CD4-positive, alpha-beta T cell treated with Interleukin-1 beta for 1 hour (primary cell): ENCODE measurements at places on chromosomes 1 and 21.

DNA sequence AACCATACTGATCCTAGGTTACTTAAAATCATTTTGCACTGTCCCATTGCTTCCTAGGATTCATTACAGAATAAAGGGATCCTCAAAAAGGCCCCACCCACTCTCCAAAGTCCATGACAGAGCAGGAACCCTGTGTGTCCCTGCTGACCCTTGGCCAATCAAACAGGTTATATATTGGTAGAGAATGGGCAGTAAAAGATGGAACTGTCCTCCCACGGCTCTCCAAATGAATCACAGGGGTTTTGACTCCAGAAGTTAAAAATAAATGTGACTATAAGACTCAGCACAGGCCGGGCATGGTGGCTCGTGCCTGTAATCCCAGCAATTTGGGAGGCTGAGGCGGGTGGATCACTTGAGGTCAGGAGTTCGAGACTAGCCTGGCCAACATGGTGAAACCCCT lies 65.5 kb downstream of the ACOT7 start:
- DNase-seq, result no peak

GRCh38 chr1:201818971-201819750 lies 9.8 kb upstream of the IPO9 start:
- DNase-seq, result no peak

- DNase-seq, result no peak
Observed at GRCh38 chr21:45192332-45192731, 95.4 kb downstream of the POFUT2 start.

GRCh38 chr21:36654796-36655325 lies 44.1 kb upstream of the SIM2 start:
- no peak for DNase-seq

- no peak for DNase-seq
Observed at GRCh38 chr1:101388904-101389546, 152.2 kb downstream of the S1PR1 start.

DNA sequence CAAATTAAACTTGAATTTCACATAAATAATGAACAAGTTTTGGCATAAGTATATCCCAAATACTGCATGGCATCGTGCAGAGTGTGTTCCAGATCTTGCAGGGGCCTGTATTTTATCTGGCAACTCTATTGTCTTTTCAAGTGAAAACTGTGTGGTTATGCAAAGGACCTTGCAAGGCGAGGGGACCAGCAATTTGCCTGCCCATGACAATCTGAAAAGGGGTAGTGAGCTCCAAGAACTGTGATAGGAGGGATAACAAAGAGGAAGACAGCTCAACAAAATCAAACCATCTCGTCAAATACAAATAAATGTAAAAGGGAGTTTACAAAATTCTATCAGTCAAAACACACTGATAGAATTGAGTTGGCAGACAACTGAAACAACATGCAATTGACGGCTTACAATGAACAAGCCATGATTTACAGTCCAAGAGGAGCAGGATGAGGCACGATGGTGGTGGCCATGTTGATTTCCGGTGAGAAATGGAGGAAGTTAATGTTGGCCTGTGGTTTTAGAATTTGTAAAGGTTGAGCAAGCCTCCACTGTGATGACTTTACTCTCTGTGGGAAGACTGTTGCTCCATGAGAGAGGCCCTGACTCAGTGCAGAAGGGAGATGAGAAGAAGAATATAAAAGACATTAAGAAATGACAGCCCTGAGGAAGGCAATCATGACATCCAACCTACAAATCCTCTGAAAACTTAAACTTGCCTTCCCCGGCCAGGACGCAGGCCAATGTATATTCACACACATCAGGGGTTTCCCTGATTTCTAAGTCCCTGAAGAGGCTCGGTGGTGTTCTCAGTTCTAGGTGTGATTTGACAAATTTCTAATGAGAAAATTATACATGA lies 132.2 kb downstream of the ADSS2 start:
- DNase-seq, result peak; percentile 56

DNA sequence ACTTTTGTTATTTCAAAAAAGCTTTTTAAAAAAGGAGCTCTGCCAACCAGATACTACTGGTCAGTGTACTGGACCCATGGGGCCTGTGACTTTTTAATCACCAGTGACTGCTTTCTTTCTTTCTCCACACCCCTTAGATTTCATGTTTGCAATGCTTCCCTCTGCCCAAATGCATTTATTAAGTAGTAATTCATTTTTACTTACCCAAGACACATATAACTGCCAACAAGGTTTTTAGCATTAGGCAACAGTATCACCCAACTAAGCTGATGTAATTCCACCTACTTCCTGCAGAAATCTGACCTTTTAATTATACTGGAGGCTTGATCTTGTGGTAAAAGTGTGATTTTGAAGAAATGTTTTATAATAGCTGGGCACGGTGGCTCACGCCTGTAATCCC lies 12.5 kb downstream of the MECR start:
- no peak for DNase-seq

DNA sequence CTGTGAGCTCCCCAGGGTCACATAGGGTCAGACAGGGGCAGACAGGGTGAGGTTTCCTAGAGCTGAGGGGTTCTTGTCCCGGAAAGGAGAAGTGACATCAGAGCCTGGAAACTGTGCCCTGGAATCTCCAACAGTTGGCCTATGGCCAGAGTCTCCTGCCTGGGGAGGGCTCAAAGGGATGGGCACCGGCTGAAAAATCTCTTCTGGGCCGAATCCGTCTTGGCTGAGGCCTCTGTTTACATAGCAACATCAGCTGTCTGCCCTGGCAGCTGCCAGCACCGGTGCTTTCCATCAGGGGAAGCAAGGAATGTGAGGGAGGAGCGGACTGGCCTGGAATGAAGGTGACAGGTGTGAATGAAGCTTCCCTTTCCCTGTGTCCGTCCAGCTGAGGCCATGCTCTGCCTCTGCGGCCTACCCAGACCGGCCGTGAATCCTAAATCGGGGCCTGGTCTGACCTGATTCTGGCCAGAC lies 30.7 kb downstream of the VASH2 start:
- DNase-seq, result no peak

DNA sequence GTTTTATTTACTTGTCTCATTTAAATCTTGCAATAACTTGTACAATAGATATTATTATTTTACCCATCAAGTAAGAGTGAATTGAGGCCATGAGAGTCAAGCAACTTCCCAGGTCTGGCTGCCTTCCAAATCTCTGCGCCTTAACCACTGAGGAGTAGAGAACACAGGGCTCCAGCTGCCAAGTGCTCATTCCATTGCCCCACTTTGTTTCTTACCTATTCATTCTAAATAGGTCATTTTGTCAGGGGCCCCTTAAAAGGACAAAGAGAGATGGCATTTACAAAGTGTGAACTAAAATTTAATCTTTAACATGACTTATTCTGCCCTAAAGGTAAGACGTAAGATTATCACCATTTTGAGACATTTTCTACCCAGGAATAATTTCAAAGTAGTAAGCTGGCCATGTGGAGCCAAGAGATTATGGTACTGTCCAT lies 3.5 kb downstream of the PPP1R15B start:
- no peak for DNase-seq

DNA sequence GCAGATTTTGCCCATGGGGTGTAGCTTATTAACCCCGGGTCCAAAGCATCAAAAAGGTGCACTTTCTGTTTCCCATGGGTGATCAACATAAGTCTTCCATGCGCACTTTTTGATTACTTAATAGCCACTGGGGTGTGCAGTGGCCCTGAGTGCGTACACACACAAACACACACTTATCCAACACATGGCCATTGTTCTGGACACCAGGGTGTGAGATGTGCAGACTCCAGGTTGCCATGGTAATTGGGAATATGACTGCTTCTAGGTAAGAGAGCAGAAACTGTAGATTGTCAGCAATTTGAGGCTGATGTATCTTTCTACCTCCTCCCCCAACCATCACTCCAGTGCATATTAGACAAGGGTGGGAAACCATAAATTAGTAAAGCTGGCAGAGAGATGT lies 68.8 kb downstream of the MAB21L3 start:
- DNase-seq, result no peak

DNA sequence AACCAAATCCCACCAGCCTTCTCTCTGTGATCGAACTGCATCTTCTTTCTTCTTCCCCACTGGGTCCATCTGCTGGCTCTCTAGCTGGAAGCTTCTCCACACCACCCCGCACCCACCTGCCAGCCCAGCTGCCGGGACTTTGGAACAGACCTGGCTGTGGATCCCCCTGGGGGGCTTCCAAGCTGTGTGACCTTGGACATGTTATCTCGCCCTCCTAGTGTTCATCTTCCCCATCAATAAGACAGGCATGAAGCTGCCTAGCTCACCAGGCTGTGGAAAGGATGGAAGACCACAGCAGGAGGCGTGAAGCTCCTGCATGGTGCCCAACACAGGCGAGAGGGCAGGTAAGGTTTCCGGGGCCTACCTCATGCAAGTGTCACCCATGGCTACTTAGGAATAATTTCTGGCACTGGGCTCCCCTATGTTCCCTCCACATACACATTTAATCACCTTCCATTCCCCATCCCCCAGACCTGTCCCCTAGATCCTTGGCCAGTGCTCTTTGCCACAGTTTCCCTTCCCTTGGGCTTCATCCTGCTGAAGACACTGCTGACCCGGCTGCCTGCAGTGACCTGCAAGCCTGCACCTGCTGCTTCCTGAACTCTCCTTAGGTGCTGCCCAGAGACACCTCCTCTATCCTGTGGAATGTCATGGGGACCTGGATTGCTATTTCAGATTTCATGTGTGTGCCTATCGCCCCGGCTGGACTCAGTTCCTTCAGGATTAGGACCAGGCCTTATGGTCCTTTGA lies 13.2 kb upstream of the C2CD2 start:
- no peak for DNase-seq

GRCh38 chr1:29641921-29642320 lies 405.6 kb downstream of the PTPRU start:
- DNase-seq, result no peak

GRCh38 chr1:222894331-222894730 lies 79.5 kb downstream of the DISP1 start:
- no peak for DNase-seq

GRCh38 chr1:210483821-210484220 lies 155.1 kb downstream of the HHAT start:
- no peak for DNase-seq
